ENCODE measurements at places on chromosomes 6 and 20. TPM values are rescaled to one million over a fixed set of nuclear protein-coding genes. Genes with fewer than 3 reads are reported as not detected.

- H3K4me3 ChIP-seq: no peak overlapping the region
- H3K4me1 ChIP-seq: peaks cover 22% of the 10 kb centered on the region
- peaks cover 4% of the 10 kb centered on the region for H3K36me3 ChIP-seq
Observed at GRCh38 chr6:2185466-2185865, 59.9 kb downstream of the GMDS start.

DNA sequence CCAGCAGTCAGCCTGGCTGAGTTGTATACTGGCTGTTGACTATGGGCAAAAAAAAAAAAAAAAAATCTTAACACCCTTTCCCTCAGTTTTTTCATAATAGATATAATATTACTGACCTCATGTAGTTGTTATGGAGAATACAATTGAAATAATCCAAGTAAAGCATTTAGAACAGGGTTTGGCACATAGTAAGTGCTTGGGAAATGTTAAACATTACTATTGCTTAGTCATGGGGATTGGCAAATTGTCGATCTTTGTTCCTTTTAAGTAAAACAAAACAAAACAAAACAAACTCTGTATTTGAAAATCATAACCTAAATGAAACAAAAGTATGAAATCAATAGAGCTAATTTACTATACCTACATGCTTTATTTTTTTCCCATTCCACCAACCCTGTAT, 458.4 kb downstream of the GRIK2 start:
- no peaks in the 10 kb centered on the region for H3K27me3 ChIP-seq
- H3K4me1 ChIP-seq: no peaks in the 10 kb centered on the region
- no peak for DNase-seq
- no peak overlapping the region for H3K4me3 ChIP-seq
- no peak overlapping the region for H3K27ac ChIP-seq
- no peaks in the 10 kb centered on the region for H3K36me3 ChIP-seq

Gene HSPA1B
- total RNA-seq: 71.6 TPM

DNA sequence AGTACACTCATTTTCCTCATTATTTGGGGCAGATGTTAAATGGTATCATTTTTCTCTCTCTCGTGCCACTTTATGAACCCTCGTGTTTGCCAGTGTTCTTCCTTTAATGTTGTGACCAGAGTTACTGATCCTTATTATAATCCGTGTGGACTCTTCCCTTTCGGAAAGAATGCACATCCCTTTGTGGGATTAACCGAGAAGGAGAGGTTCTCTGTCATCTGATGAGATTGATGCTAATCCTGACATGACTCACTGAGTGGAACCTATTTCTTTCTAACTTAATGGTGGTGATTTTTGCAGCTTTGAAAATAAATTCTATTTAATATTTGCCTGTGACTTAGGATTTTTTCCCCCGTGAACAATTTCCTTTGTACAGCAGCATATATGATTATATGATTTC, 300.0 kb upstream of the MAN1A1 start:
- no peak for DNase-seq
- H3K27ac ChIP-seq: no peak overlapping the region
- no peaks in the 10 kb centered on the region for H3K36me3 ChIP-seq
- H3K4me3 ChIP-seq: no peak overlapping the region
- H3K27me3 ChIP-seq: peaks cover 7% of the 10 kb centered on the region
- no peaks in the 10 kb centered on the region for H3K4me1 ChIP-seq
